Activated CD4-positive, alpha-beta T cell treated with anti-CD3 and anti-CD28 coated beads, Interleukin-2, Interleukin-4, amounts not matched to agents 100 ng/mL and 50 ng/mL, durations not matched to agents 16 hours and 8 hours (primary cell): ENCODE measurements at places on chromosomes 12 and 14.
A peak's percentile ranks its signal among the peaks of the same experiment; 100 is the strongest.

- no peak for DNase-seq
These were observed 13.8 kb upstream of the TMPRSS12 start for GRCh38 chr12:50828886-50829285.

DNA sequence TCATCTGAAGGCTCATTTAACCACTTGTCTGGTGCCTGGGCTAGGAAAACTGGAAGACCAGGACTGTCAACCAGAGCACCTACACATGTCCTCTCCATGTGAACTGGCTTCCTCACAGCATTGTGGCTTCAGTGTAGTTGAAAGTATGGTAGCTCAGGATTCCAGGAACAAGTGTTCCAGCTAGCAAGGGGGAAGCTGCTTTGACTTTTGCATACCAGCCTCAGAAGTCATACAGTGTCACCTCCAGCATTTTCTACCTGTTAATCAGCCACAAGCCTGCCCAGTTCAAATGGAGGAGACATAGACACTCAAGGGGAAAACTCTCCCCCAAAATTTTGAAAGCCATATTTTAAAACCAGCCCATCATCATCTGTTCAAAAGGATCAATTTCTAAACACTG is 212.8 kb upstream of the CAND1 start:
- DNase-seq = no peak

GRCh38 chr12:49683599-49684309 is 23.5 kb downstream of the FMNL3 start:
- no peak for DNase-seq

- DNase-seq = no peak
These were observed 18.3 kb downstream of the KCTD10 start for GRCh38 chr12:109458771-109459208.

DNA sequence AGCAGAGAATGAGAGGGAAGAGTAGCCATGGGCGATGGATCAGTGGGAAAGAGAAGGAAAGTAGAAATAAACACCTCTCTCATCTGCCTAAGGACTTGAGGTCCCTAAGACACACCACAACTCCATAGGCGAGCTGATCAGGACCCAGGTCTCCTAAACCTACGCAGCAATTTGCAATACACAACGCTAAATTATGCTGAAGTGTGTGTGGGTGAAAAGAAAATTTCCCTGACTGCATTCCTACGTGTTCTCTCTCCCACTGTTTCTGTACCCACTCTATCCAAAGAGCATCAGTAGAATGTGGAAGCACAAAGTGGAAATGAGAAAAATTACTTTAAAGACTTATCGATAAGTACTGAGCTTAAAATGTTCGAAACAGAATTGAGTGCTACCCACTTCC is 88.9 kb downstream of the RPS29 start:
- no peak for DNase-seq

- no peak for DNase-seq
These were observed 28.4 kb upstream of the AP4S1 start for GRCh38 chr14:30996892-30997659.

- no peak for DNase-seq
These were observed 35.6 kb downstream of the SYNE3 start for GRCh38 chr14:95480887-95481226.

DNA sequence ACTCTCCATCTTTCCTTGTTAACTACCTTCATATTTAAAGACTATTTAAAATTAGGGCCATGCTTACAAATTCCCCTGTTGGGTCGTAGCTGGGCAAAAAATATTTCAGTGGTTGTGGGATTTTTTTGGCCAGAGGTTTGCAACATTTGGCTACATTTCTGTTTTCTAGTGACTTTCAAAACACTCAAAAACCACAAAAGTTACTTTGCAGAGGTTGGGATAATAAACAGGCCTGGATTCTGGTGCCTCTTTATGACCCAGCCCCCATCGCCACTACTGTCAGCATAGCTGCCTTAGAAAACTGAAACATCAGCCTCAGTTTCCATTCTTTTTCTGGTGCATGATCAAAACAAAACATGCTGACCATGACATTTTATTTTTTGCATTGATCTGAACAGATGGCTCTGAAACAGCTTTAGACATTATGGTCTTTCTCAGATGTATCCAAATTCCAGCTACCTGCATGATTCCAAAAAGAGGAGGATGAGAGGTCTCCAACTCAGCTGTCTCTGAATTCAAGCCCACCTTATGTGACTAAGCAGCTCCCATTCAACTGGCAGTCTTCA is 5.2 kb downstream of the DPF3 start:
- DNase-seq = no peak

DNA sequence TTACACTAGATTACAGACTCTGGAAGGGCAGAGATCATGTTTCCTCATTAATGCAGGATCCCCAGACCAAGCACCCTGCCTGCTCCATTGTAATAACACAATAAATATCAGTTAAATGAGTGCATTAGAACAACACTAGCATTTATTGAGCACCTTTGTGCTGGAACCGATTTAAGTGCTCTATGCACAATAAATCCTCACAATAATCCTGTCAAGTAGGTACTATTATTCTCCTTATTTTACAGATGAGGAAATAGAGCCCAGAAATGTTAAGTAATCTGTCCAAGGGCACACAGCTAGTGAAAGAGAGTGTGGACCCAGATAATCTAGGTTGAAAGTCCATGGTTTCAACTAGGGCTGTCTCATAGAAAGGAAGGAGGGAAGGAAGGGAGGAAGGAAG is 69.8 kb downstream of the MAP1LC3B2 start:
- DNase-seq = no peak

GRCh38 chr14:78016532-78016931 is 153.6 kb upstream of the NRXN3 start:
- DNase-seq = no peak

- DNase-seq = no peak
These were observed 13.5 kb upstream of the SCFD1 start for GRCh38 chr14:30608533-30609006.

DNA sequence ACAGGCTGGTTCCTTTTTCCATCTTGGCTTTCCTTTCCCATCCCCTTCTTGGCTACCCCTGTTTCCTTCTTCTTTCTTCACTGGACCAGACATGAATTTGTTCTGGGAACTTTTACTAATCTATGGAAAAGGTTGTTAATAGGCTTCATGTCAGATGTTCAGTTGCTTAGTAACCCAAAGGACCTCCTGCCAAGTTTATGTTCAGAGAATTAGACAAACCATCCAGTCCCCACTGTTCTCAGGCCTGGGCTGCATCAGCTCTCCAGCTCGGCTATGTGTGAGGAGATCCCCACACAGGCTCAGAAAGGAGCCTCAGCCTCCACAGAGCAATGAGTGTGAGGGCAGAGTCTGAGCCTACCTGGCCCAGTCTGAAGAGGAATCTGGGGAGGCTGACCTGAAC is 78.0 kb downstream of the AKAP6 start:
- no peak for DNase-seq

DNA sequence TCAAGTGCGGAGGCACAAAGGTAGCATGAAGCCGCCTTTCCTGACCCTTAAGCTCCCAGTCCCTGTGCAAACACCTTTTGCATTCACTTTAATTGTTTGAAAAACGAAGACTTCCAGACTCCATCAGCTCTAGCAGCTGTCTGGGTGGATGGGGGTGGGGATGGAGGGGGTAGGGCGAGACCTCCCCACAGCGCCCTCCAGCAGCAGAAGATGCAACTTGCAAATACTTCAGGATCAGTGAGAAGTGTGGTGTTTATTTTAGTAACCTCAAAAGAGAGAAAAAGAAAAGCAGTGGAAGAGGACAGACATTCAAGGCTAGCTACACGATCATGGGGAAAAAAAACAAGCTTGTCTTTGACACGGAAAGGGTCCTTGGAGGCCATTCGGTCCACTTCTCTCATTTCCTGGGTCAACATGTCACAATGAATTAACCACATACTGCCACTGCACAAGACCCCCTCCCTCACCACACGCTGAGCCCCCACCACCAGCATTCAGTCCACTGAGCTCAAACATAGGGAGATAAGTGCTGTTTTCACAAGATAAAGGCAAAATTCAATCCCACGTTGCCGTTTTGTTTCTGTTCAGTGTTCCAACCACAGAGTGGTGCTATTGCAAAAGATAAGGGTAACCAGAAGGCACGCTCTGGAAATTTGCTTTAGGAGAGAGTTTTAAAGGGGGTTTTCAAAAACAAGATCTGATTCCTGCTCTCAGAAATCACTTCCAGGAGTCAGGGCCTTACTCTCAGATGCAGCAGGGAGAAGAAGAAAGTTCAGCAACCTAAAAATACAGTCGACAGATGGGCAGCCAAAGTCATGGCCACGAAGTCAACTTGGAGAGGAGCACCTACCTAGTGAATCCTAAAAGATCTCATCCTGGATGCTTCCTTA is 3.3 kb upstream of the NTF3 start:
- DNase-seq = no peak

DNA sequence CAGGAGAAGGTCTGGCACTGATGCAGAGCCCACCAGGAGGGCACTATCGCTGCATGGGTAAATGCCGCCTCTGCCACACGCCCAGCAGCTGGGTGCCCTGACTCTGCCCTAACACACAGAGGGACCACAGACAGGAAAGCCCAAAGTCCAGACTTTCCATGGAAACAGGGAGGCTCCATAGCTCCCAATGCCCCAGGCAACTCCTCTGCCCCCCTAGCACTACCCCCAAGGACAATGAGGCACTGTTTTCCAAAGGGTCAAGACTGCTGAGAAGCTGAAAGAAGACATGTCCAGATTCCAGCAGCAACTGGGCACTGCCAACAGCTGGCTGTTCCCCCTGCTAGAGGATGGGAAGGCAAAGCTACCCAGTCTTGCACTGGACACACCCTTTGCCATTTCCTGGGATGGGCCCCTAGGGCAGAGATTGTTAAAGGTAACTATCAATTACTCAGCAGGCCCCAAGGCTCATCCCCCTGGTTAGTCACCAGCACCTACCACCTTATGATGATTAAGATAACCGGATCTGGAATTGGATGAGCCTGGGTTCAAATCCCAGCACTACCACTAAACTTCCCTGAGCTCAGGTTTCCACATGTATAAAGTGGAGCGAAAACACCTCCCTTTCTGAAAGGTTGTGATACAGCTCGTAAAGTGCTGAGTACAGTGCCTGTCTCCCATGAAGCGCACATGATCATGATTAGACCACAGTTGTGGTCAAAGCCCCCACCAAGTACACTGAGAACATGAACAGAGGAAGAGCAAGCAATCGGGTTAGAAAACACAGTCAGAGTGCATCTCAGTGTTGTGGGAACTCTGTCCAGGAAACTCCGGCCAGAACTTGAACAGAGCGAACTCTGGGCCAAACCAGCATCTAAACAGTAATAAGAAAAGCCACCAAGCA is 3.3 kb downstream of the PXN start:
- peak; percentile 15 for DNase-seq

DNA sequence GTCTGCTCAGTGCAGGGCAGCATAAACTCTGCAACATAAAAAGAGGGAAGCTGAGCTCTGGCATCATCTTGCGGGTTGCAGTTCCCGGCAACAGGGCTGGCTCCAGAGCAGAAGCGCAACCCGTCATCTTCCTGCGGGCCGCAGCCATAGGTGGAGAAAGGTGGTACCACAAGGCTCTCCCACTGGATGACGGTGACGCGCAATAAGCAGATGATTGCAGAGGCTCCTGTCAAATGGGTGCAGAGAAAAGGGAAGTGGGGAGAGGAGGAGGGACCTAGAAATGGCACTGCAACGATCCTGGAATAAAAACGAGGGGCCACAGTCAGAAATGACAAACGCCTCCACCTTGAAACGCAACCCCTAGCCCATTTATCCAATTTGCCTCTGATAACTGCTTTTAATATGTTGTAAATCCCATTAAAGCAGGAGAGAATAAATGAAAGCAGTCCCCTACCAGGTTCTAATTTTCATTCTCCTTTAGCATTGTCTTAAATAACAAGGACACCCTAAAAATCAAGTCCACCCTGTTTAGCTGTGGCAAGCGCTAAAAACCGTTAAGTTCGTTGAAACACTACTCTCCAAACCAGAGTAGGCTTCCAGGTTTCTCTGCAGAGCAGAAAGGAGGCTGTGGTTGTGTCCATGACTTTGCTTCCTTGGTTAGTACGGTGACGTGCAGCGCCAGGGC is 30.9 kb upstream of the TUBA1C start:
- peak; percentile 40 for DNase-seq

GRCh38 chr12:18646286-18646890 is 91.4 kb downstream of the PLCZ1 start:
- no peak for DNase-seq

DNA sequence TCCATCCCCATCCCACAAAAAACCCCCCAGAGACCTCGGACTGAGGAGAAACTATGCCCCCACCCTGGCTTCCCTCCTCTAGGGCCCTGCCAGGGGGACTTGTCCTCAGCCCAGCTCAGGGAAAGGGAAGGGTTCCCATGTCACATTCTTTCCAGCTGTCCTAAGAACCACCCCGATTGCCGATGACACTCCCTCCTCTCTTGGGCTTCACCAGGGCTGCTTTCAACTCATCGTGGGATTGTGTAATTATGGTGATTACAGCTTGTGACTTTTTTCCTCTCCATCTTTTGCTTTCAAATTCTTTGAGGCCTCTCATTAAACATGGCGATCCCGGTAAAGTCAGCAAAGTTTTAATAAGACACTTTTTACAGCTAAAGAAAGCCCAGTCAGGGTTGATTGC is 344.0 kb downstream of the DPF3 start:
- DNase-seq = no peak

DNA sequence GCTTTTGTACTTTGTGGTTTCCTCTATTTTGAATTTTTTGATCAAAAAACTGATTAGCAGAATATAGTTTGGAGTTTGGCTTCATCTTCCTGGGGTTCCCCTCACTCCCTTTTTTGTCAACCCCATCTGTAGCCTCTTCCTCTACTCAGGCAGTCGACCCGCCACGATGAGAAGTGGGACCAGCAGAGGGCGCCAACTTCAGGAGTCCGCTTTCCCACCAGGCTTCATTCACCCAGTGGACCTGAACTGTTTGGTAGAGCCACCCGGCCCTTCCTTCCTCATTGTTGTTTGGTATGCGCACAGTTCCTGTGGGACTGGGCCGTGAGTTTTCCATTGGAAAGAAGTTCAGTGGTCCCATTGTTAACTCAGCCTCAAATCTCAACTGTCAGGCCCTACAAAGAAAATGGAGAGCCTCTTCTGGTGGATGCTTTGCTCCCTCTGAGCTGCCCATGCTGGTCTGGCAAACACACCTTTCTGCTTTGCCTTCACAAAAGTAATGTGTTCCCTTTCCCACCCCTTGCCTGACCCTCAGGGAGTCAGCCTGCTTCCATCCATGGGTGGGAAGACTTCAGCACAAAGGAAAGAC is 21.7 kb downstream of the TMBIM6 start:
- peak; percentile 76 for DNase-seq

- no peak for DNase-seq
These were observed 80.0 kb upstream of the EGLN3 start for GRCh38 chr14:34030864-34031263.

DNA sequence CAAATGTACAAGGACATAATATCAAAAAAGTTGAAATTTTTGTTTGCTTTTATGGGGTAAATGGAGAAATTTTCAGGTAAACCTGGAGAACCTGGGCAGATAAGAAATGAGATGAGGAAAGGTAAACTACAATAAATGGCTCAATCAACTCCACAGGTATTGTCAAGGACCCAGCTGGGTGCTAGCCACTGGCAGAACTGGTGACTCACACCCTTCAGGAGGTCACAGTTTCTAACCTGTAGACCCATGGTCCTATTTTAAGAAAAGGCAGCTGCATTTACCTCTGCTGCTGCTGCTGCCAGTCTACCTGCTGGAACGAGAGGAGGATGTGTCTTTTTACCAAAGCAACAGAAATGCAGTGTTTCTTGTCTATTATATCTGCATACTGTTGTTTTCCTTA is 226.6 kb downstream of the ALG10B start:
- no peak for DNase-seq
